ENCODE measurements at places on chromosomes 12 and 14.

GRCh38 chr14:61178226-61179060 is 102.7 kb downstream of the TMEM30B start:
- no peak for DNase-seq

DNA sequence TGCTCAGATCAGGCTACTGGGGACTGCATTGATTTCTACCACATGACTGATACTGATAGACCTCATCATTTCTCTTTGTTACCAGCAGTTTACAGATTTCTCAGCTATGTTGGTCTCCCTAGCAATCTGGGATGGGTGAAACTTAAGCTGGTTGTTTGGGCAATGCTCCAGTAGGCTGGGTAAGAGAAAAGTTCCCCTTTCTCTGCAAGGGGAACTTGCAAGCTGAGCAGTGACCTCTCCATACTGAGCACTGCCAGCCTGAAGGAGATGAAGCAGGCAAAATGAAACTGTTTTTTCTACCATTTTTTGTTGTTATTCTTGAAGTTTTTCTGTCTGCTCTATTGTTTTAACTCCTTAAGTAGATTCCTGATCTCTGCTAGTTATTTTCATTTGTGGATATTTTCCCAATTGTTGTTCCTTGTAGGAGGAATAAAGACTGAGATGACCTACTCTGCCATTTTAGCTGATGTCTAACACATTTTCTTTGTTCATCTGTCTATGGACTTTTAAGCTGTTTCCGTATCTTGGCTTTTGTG is 1.3 kb upstream of the OR4M1 start:
- no peak for DNase-seq

- no peak for DNase-seq
Measured at GRCh38 chr14:39085933-39086332, 17.1 kb downstream of the SEC23A start.

DNA sequence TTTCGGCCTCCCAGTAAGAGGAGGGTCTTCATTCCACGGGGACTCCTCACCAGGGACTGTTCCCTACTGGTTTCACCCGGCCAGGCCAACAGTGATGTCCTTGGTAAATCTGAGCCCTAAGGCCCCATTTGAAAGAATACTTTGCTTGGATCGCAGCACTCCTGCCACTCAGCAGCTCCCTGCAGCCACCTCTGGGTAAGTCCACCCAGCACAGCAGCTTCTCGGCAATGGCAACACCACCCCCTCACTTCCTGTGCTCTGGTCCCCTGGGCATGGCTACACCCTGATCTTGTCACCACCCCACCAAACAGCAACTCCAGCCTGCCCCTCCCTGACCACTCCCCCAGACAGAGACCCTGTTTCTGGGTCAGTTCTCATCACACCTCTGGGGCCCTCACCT is 100.3 kb downstream of the SETD3 start:
- no peak for DNase-seq

DNA sequence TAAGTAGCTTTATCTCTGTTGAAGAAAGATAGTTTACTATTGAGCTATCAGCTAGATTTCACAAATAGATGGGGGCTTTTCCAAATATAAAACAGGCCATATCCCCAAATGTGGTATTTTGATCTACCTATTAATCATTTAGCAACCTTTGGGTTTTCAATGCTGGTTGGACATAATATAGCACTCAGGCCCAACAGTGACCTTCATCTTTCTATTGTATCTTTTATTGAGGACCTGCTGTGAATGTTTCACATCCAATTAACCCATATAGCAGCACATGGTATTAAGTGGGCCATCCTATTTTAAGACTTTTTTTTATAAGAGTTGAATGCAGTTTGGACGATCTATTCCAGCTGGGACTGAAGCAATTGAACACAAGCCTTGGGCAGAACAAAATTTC is 10.0 kb upstream of the NR1H4 start:
- no peak for DNase-seq

DNA sequence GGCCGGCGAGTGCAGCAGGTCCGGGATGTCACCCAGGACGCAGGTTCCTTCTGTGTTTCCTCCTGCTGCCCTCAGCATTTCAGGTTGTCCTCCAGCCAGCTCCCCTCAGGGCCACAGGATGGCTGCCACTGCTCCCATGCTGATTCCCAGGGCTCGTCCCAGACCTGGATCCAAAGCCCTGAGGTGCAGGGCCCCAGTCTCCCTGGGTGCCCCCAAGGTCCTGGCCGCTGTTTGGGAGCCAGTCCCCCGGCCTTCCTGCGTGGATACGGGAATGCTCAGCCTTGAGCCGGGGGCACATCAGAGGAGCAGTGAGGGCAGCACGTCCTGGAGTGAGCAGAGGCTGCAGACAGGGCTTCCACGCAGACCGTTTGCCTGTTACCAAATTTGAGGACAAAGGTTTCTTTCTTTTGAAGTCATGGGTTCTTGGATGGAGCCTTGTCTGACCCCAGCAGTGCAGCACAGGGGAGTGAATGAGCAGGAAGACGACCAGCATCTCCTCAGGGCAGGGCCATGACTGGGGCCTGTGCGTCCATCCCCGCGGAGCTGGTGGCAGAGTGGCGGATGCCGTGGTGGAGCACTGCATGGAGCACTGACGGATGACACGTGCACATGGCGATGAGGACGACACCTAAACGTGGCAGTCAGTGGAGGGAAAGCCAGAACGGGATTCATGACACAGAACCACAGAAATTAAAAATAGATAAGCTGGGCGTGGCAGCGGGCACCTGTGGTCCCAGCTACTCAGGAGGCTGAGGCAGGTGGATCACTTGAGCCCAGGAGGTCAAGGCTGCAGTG is 12.5 kb upstream of the CACNA2D4 start:
- DNase-seq: no peak
